ENCODE measurements at places on chromosomes 12 and 14.
A peak's percentile ranks its signal among the peaks of the same experiment; 100 is the strongest.

GRCh38 chr12:124321556-124322270 is 26.8 kb downstream of the RFLNA start:
- DNase-seq, result no peak

DNA sequence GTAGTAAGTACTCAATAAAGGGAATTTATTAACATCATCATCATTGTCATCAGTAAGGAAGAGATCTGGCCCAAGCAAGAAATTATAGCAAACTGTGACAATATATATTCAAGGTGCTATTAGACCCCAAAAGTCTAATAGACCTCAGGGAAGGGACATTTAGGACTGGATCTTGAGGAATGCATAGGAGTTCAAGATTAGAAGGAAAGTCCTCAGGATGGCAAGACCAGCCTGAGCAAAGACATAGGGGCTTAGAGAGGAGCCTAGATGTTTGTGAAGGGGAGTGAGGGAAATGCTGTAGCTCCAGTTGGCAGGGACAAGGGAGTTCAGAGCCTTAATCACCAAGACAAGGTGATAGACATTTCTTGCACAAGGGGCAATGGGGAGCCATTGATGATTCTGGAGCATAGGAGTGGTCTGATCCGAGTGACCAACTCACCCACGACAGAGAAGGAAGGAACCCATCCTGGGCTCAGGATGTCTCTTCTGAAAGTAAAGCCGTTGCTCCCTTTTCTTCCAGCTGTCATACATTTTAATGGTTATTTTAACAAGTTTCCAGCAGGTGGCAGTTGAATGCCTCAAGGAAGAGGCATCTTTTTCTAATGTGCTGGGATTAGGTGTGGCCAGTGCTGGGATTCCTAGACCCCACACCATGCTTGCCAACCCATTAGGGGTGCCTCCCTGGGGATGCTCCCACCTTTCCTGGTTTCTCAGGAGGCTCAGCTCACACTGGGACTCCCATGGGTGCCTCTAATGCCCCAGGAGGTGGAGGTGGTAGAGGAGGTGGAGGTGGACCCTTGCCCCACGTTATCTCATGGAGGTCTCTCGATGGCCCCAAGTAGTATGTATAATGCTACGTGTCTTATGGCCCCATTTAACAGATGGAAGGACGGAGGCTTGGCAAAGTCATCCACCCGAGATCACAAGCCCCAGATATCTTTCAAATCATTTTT is 37.8 kb downstream of the PHETA1 start:
- DNase-seq, result no peak

GRCh38 chr12:68611094-68611805 is 551 bp downstream of the RAP1B start:
- DNase-seq, result peak; percentile 24

DNA sequence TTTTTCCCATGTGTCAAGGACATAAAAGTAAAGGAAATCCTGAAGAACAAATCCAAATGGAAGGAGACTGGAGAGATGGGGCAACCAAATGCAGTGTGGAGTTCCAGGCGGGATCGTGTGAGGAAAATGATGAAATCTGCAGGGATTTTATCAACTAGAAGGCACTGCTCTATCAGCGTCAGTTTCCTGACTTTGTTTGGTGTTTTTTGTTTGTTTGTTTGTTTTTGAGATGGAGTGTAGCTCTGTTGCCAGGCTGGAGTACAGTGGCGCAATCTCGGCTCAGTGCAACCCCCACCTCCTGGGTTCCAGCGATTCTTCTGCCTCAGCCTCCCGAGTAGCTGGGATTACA is 43.3 kb upstream of the GPR132 start:
- no peak for DNase-seq

DNA sequence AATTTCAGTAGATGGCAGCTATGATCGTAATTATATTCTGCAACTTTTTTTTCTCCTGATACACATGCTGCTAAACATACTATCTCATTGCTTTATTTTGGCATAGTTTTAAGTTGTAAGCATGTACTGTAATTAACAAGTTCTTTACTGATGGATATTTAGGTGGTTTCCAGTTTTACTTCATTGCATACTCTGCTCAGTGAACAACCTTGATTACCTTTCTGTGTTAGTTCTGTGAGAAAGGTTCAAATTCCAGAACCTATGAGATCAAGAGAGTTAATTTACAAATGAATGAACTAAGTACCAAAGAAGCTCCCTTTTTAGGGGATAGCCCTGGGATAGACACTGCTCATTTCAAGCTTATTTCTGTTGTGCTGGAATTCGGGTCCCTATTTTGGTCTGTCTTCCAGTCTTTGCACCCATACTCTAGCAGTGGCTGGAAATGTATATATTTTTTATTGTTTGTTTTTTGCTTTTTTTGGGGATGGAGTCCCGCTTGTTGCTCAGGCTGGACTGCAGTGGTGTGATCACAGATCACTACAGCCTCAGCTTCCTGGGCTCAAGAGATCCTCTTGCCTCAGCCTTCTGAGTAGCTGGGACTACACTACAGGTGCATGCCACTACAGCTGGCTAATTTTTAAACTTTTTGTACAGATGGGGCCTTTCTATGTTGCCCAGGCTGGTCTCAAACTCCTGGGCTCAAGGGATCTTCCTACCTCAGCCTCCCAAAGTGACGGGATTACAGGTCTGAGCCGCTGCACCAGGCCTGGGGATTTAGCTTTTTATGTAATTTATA is 10.6 kb downstream of the PAPOLA start:
- DNase-seq, result no peak

DNA sequence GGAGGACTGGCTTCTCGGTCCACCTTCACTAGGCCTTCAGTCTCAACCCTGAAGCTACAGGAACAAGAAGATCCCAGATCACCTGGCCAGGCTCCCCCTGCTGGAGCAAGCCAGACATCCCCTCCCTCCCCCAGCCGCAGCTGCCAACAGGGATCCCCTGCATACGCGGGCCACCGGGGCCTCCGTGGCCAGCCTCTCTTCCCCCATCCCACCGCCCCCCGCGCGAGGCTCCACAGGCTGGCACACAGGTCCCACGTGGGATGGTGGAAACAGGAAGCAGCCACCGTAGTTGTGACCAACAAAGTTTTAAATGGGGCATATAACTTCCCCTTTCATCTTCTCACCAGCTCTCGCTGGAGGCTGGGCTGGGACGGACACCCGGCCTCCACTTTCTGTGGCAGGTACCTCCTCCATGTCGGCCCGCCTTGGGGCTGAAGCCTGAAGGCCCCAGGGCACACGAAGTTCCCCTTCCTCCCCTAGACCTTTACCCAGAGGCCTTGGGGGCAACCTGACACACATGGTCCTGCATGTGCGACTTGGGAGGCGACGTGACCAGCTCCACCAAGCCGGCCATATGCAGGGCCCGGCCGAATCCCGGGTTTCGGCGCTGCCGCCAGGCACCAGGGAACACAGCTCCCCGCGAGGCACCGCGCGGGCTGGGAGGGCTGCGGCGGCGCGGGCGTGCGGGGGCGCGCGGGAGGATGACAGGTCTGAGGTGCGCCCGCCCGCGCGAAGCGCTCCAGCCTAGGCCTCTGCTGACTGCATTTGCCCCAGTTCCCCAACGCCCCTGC is 44.4 kb upstream of the PNMA1 start:
- DNase-seq, result peak; percentile 61

DNA sequence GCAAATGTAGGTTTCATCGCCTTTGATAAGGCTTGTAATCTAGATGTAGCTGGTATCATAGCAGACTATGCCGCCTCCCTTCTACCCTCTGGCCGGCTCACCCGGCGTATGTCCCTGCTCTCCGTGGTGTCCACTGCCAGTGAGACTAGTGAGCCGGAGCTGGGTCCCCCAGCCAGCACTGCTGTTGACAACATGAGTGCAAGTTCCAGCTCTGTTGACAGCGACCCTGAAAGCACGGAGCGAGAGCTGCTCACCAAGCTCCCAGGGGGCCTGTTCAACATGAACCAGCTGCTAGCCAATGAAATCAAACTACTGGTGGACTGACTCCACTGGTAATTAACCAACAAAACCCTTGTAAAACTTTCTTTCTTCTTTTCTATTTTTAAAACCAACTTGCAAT is 49.0 kb upstream of the A2ML1 start:
- no peak for DNase-seq

DNA sequence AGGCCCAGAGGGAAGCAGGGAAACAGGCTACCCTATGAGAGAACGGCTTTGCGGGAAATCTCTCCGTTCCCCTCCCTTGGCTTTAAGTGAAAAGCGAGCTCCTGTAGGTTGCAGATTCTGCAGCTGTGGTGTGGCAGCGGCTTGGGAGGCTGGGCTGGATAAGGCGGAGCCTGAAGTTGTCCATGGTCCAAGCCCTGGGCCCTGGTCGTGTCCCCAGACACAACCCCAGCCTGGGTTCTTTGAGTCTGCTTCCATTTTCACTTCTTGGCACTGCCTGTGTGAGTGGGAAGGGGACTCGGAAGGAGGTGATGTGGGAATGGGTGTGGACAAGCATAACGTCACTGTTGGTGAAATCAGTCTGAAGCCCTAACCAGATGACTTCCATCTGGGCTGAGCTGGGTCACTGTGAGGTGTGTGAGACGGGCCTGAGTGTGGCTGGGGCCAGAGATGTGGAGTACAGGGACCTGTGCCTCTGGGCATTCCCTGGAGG is 43.0 kb upstream of the CTDSP2 start:
- DNase-seq, result no peak

GRCh38 chr12:21938879-21939278 is 2.3 kb downstream of the ABCC9 start:
- DNase-seq, result no peak

GRCh38 chr14:37697489-37698121 is 102.2 kb downstream of the TTC6 start:
- DNase-seq, result no peak

GRCh38 chr14:54785136-54785777 is 117.4 kb downstream of the GCH1 start:
- DNase-seq, result no peak

DNA sequence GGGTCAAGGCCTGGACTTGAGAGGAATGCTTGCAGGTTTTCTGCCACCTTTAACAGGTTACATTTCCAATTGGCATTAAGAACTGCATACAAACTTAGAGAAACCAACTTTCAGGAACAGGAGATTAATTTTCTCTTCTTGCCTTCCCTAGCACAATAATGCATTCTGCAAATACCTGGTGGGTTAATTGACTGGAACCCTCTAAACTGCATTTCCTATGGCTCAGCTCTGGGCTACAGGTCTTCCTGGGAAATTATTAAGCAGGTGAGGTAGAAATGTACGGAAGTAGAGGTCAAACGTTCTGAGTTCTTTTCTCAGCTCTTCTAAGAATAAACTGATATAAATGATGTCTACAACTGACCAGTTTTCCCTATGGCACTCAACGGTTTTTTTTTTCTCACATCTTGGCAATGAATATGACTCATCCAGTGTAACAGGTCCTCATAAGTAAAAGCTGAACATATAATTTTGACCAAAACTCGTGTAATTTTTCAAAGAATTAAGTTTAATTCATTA is 144.9 kb upstream of the PELI2 start:
- DNase-seq, result no peak

DNA sequence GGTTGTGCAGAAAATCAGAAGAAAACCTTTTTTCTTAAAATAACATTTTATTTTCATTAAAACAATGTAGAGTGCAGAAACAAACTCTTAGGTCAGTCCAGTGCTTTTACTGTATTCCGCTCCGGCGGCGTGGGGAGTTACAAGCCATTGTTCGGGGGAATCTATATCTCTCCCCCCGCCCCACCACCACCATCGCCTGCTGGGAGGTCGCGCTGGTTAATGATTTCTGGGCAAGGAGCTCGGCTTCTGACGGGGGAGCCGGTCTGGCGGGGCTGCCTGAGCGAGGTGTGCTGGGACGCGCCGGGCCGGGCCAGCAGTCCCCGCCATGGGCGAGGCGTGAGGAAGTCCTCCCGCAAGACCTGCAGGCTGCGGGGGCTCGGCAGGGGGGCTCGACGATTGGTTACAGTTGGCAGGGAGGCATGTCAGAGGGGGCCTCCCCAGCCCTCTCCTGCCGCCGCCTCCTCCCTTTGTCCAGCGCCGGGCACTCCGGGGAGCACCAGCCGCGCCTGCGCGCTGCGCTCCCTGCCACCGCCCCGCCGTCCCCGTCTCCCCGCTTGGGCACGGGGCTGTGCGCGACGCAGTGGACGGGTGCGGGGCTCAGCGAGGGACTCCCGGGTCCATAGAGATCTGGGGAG is 1.0 kb upstream of the DUSP6 start:
- peak; percentile 17 for DNase-seq

DNA sequence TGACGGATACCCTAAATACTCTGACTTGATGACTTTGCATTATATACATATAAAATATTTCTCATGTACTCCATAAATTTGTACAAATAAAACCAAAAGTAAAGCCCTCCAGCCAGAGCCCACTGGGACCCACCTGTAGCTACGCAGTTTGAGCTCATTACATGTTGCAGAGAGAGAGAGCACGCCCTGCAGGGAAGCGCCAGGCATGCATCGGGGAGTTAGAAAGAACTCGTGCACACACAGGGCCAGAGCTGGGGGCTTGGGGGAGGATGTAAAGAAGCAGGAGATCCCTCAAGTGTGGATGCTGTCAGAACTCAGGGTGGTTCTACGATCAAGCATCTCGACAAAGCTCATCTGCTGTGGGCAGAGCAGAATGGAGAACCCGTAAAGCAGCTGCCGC is 178.5 kb upstream of the RTL1 start:
- DNase-seq, result no peak

DNA sequence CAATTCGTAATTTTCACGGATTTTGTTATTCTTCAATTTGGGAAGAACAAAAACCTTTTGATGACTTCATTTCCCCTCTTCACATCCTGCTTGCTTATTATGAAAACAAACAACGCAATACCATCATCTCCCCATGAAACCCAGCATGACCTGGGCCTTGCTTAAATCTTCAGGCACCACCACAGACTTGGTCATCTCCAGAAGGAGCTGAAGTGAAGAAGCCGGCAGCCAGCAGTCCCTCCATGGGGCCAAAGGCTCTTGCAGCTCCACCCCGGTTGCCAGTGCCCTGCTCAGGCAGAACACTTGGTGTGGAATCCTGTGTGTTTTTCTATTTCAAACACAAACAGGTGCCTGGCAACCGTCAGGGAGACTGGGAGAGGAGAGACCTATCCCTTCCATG is 982.9 kb upstream of the TMEM132C start:
- no peak for DNase-seq

DNA sequence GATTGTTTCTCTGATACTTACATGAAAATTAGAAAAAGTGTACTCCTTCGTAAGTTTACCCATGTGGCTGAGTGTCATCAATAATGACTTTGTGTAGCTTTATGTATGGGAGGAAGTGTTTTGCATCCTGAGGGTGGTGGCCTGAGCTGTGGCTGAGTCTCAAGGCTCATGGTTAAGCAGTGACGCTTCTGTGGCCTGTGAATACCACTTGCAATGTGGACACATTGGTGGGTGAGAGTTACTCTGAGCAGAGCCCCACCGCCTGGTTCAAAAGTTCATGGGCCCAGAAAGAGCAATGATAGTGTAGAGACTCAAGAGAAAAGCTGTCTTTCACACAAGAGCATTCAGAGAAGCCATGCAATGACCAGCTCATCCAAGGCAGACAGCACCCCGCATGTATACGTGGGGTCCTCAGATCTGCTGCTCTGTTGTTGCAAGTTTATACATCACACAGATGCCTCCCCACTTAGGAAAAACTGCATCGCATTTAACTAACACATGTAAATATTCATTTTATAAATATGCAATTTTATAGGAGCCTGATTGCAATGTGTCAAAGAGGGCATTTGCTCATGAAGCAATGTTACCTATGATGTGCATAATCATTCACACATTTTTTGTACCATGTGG is 55.1 kb upstream of the FRMD6 start:
- DNase-seq, result peak; percentile 16
